Tibial nerve (tissue), 4 donors: ENCODE measurements at places on chromosomes 16 and 17. TPM values are rescaled to one million over a fixed set of nuclear protein-coding genes. Genes with fewer than 3 reads are reported as not detected.

- peak overlapping the region; percentile 0 for H3K27ac ChIP-seq
- H3K36me3 ChIP-seq = no peaks in the 10 kb centered on the region
- no peak for DNase-seq
These were observed 33.1 kb downstream of the ARL4D start for GRCh38 chr17:43431714-43432523.

- H3K27me3 ChIP-seq = no peaks in the 10 kb centered on the region
- H3K4me3 ChIP-seq = no peak overlapping the region
- DNase-seq = no peak
These were observed 42.2 kb downstream of the CCDC57 start for GRCh38 chr17:82170412-82170961.

DNA sequence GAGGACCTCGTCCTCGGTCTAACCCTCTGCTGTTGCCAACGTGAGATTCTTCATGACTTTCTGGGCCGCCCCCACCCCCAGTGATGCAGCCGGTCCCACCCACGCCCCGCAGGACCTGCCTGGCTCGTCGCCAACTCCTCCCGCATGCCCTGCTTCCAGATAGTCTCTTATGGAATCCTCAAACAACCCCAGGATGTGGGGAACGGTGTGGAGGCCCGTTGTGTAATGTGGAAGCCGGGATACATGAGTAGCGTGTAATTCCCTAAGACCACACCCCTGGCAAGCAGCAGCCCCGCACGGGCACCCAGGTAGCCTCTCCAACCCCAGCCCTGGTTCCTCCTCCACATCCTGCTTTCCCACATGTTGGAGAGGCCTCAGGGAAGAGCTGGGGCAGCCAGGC is 275.9 kb downstream of the C16orf95 start:
- DNase-seq = no peak
- H3K27ac ChIP-seq = no peak overlapping the region
- H3K4me1 ChIP-seq = no peaks in the 10 kb centered on the region
- no peak overlapping the region for H3K4me3 ChIP-seq
- no peaks in the 10 kb centered on the region for H3K27me3 ChIP-seq

DNA sequence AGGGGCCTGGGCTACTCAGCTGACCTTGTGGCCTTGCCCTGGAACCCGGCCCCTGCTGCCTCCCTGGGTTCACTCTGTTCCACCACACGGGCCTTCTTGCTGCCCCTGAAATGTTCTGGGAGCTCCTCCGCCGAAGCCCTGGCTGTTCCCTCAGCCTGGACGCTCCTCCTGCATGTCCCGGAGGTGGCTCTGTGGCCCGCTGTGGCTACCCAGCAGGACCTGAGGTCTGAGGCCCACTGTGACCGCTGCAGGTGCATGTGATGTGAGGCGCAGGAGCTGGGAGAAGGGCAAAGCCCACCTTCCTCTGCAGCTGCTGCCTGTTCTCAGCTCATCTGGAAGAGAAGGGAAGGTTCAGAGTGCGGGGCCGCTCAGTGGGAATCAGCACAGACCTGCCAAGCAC is 38.9 kb upstream of the ACSF3 start:
- H3K4me3 ChIP-seq = no peak overlapping the region
- no peaks in the 10 kb centered on the region for H3K27me3 ChIP-seq
- no peaks in the 10 kb centered on the region for H3K36me3 ChIP-seq

- no peak overlapping the region for H3K27ac ChIP-seq
- H3K36me3 ChIP-seq = no peaks in the 10 kb centered on the region
- no peak overlapping the region for H3K4me3 ChIP-seq
- no peaks in the 10 kb centered on the region for H3K27me3 ChIP-seq
- DNase-seq = no peak
These were observed 20.2 kb downstream of the CDK5RAP3 start for GRCh38 chr17:47990962-47991731.

DNA sequence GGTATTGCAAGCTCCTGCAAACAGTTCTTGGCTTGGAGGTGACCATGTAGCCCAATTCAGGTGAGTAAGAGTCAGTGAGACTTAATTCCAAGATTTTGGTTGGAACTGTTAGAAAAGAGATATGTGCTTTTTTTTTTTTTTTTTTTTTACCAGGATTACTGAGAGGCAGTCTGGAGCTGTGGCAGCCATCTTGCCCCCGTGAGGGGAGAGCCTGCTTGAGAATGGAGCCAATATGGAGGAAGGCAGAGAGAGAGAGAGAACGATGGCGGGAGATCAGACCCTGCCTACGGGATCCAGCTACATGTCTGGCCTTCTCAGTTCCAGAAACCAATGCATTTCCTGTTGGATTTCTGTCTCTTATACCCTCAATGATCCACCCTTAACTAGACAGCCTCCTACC is 97.8 kb downstream of the MYH11 start:
- no peak overlapping the region for H3K27ac ChIP-seq
- H3K4me1 ChIP-seq = no peaks in the 10 kb centered on the region
- no peaks in the 10 kb centered on the region for H3K36me3 ChIP-seq

NAE1 gene
- 35.2 TPM for total RNA-seq

DNA sequence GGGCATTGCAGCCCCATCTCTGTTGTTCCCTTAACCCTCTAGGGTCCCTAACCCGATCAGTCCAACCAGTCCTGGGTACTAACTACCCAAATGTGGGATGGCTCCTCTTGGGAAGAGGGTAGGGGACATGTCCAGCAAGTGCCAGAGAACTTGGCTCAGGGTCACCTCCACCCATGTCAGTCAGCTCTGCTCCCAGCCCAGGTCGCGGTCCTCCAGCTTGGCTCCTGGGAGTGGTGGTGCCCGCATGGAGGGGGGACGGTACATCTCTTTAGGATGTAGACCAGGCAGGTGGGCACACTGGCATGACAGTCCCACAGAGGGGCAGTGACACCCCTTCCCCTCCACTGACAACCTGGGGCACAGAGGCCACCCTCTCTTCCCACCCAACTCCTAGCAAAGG is 6.0 kb downstream of the TMUB2 start:
- no peak overlapping the region for H3K4me3 ChIP-seq
- H3K27me3 ChIP-seq = no peaks in the 10 kb centered on the region
- no peak for DNase-seq
- H3K27ac ChIP-seq = no peak overlapping the region
- H3K4me1 ChIP-seq = peaks cover 9% of the 10 kb centered on the region

DNA sequence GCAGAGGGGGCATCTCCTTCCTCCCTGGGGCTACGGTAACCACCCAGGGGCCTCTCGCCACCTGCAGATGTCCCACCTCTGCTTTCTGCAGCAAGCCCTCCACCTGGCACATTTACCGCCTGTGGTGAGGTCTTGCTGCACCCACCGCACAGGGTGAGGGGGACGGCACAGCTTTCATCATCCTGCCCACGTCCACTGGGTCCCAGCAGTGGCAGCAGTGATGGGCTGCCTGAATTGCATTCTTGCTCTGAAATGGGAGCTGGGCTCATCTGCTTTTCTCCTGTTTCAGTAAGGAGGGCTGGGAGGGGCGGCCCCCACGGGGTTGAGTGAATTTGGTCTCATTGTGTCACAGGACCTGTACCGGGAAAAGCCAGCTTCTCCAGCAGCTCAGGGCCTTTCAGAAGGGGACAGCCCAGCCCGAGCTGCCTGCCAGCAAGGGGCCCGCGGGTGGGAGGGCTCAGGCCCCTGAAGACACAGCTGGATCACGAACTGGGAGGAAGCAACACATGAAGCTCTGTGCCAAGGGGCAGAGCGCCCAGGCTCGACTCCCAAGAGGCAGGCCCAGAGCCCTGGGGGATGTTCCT is 12.7 kb downstream of the DNAAF8 start:
- peaks cover 7% of the 10 kb centered on the region for H3K36me3 ChIP-seq
- peaks cover 17% of the 10 kb centered on the region for H3K4me1 ChIP-seq
- peak overlapping the region; percentile 26 for H3K27ac ChIP-seq
- DNase-seq = no peak
- H3K27me3 ChIP-seq = no peaks in the 10 kb centered on the region
- no peak overlapping the region for H3K4me3 ChIP-seq

DNA sequence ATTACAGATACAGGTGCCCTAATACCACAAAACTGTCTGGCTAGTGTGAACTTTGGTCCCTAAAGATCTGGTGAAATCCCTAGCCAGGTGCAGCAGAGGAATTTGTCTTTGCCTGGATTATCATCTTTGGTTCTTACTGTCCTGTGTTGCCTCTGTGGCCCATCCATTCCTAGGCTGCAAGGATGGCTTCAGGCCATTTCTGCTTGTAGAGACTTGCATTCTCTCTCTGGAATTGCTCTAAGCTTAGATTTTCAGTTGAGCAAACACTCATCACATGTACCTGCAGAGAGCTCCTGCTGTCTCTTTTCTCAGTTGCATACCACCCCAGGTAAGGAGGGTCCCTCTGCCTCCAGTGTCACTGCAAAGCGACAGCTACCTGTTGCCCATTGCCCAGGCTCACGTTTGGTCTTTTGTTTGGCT is 114.9 kb downstream of the PRKCA start:
- no peak for DNase-seq
- H3K36me3 ChIP-seq = no peaks in the 10 kb centered on the region
- no peak overlapping the region for H3K27ac ChIP-seq
- no peak overlapping the region for H3K4me3 ChIP-seq

KRT33B gene
- not detected for total RNA-seq

GRCh38 chr16:3595110-3595486 is 16.3 kb downstream of the SLX4 start:
- no peak overlapping the region for H3K4me3 ChIP-seq
- no peaks in the 10 kb centered on the region for H3K4me1 ChIP-seq
- no peaks in the 10 kb centered on the region for H3K36me3 ChIP-seq
- no peaks in the 10 kb centered on the region for H3K27me3 ChIP-seq

DNA sequence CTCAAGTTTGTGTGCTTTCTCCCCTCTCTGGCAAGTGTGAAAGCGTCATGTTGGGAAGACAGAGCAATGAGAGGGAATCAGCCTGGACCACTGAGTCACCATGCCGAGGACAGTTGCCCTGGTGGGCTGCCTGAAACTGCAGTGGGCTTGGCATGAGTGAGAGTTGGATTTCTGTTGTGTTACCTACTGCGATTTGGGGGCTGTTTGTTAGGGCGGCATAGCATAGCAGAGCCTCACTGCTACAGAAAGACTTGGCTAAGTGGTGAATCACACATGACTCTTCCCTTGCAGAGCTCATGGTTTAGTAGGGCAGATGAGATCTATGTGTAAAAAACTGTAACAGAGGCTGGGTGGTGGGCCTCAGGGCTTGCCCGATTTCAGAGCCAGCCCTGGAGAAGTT is 324.6 kb downstream of the C16orf95 start:
- no peak for DNase-seq
- no peak overlapping the region for H3K4me3 ChIP-seq
- no peaks in the 10 kb centered on the region for H3K4me1 ChIP-seq
- H3K36me3 ChIP-seq = no peaks in the 10 kb centered on the region

GRCh38 chr17:74763565-74764387 is 12.4 kb downstream of the NAT9 start:
- no peak overlapping the region for H3K4me3 ChIP-seq
- H3K4me1 ChIP-seq = peaks cover 85% of the 10 kb centered on the region
- no peaks in the 10 kb centered on the region for H3K36me3 ChIP-seq
- H3K27me3 ChIP-seq = no peaks in the 10 kb centered on the region
- H3K27ac ChIP-seq = peak overlapping the region; percentile 72

DNA sequence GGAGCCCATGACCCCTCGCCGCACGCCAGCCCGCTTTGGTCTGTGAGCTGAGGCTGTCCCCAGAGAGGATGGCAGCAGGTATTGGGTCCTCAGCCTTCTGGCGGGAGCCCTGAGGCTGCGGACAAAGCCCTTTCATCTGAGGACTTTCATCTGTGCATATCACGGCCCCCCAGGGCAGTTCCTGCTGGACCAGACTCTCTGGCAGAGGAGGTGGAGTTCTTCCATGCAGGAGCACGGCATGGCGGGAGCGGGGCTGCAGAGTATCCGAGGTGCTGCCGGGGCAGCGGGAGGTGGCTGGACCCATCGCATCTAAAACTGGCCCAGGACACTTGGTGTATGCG is 18.8 kb downstream of the DHX38 start:
- peaks cover 34% of the 10 kb centered on the region for H3K36me3 ChIP-seq
- no peaks in the 10 kb centered on the region for H3K27me3 ChIP-seq
- H3K4me3 ChIP-seq = no peak overlapping the region
- DNase-seq = no peak
- H3K4me1 ChIP-seq = no peaks in the 10 kb centered on the region
- no peak overlapping the region for H3K27ac ChIP-seq

DNA sequence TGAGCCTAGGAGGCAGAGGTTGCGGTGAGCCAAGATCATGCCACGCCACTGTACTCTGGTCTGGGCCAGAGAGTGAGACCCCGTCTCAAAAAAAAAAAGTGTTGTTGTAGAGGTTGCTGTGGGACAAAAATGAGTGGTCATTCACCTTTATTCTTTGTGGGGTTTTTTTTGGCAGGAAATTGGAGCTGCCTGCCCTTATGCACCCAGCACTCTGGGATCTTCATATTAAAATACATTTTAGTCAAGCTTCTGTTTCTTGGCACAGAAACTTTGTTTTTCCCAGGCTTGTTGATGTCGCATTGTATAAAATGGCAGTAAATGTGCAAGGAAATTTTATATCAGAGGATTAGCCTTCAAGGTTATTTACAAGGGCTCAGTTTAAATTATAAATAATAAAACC is 174.3 kb downstream of the FTO start:
- H3K27me3 ChIP-seq = no peaks in the 10 kb centered on the region
- H3K4me1 ChIP-seq = no peaks in the 10 kb centered on the region
- no peak overlapping the region for H3K4me3 ChIP-seq
- no peak overlapping the region for H3K27ac ChIP-seq
- H3K36me3 ChIP-seq = no peaks in the 10 kb centered on the region
- DNase-seq = no peak

DNA sequence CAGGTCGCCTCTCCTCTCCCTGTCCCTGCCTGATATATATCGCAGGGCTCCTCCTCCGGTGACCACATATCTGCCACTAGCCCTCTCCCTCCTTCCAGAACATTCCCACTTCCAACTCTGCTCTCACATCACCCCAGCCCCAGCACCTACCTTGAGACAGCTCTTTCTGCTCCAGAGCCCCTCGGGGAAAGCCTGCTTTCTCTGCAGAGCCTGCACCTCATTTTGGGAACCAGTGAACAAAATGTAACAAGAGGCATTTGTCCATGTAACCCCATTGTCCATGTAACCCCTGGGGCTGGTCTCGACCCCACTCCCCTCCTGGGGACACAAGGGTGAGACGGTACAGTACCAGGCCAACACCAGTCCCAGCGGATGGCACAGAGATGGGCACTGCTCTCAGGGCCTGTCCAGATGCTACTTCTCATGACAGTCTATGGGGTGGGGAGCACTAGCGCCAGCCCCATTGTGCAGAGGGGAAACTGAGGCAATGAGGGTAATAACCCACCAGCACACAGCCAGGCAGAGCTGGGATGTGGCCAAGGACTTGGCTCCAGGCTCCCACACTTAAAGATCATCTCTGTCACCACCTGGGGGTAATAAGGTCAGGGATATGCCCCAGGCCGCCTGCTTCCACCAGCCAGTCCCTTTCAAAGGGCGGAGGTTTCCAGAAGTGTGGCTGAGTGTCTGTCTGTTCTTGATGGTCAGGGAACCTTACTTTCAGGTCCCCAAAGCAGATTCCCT is 42.9 kb downstream of the TBC1D16 start:
- peak overlapping the region; percentile 17 for H3K27ac ChIP-seq
- H3K4me1 ChIP-seq = peaks cover 38% of the 10 kb centered on the region
- DNase-seq = no peak
- no peaks in the 10 kb centered on the region for H3K27me3 ChIP-seq

KRTAP9-8 gene
- total RNA-seq = not detected

ADORA2B gene
- 1.1 TPM for total RNA-seq
